ENCODE measurements at places on chromosomes 7 and 10.

DNA sequence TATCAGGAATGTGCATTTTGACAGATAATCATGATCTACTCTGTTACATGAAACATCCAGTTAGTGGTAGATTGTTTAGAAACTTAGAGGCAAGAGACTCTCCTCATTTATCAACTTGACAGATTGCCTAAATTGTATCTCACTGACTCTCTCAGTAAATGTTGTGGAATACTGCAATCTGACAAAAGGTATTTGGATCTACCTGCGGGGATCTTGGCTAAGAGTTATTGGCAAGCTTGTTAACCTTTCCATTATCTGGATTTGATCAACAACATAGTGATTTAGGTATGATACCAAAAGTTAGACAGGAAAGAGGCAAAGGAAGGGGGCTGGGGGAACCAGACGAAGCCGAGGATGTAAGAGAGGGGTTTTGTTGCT, 2.0 kb downstream of the VSTM2A start:
- no peak for DNase-seq

DNA sequence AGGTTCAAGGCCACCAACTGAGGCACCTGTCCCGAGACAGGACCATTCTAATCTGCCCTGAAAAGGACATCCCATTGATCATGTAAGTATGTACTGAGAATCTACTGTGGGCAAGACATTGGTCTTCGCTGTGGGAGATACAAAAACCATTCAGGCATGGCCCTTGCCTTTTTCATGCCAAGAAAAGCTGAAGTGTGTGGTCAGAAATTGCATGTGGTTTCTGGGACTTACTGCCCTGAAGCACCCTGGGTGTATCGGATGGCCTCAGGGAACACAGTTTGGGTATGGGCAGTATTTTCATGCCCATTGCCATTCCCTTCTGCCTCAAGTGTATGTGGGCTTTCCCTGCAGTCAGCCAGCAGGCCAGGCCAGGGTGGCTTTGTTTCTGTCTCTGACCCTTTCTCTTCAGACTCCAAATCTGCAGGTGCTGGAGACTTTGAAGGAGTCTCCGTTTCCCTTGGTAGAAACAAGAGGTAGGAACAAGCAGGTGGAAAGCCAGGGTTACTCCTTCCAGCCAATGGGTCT, 285.7 kb downstream of the ZEB1 start:
- no peak for DNase-seq

GRCh38 chr10:127836176-127836575, 56.6 kb downstream of the CLRN3 start:
- no peak for DNase-seq

- no peak for DNase-seq
These were observed 95.1 kb downstream of the RGS10 start for GRCh38 chr10:119447421-119447820.

DNA sequence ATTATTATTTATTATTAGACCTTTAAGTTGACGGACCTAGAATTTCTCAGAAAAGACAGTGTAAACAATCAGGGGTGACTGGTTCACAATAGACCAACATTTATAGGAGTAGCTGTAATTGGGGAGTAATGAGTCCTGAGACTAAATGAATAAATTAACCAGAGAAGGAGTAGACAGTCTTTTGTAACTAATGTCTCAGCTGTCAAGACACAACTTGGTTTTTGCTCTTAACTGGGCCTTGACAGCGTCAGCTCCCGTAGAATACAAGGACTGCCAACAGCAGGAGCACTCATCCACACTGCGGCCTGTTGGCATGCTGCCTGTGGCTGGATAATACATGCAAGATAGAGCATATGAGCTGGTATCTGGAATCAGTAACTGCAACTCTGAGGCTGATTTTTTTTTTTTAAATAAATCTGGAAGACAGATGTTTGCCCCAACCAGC, 123.9 kb downstream of the CACNA2D1 start:
- peak; percentile 92 for DNase-seq

GRCh38 chr7:83547526-83547925, 101.4 kb downstream of the SEMA3E start:
- DNase-seq = no peak

DNA sequence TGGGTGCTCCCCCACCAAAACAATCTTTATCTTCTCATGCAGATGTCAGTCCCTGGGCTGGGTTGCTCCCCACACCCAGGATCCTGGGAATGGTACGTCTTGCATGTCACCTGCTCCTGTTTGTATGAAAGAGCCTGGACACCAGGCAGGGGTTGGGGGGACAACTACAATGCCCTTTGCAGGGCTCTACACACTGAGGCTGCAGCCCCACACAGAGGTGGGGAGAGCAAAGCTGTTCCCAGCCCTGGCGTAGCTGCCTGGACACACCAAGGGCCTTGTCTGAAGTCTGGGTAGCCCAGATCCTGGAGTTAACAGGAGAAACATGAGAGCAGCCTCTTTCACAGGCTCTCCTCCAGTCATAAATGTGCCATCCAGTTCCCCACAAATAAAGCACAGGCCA, 61.2 kb upstream of the TMEM72 start:
- DNase-seq = no peak

DNA sequence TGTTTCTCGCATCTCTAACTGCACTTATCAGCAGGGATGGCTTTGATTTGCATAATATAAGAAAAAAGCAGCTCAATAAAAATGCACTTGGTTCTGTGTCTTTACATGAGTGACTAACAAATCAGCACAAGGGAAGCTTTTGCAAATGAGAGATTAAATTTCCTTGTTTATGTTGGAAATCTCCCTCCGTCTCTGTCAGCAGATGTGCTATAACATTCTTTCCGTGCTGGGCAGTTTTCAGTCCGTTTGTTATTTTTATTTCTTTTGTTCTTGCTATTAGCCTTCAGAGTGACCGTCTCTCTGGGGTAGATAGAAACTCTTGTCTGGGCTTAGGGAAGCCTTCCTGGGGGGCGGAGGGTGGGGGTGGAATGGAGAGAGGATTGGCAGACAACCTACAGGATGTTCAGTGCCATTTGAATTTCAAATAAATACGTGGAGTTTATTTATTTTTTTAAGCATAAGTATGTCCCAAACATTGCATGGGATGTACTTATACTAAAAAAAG, 96.0 kb downstream of the GATA3 start:
- DNase-seq = no peak

- no peak for DNase-seq
These were observed 102.0 kb downstream of the ADARB2 start for GRCh38 chr10:1635340-1635739.

DNA sequence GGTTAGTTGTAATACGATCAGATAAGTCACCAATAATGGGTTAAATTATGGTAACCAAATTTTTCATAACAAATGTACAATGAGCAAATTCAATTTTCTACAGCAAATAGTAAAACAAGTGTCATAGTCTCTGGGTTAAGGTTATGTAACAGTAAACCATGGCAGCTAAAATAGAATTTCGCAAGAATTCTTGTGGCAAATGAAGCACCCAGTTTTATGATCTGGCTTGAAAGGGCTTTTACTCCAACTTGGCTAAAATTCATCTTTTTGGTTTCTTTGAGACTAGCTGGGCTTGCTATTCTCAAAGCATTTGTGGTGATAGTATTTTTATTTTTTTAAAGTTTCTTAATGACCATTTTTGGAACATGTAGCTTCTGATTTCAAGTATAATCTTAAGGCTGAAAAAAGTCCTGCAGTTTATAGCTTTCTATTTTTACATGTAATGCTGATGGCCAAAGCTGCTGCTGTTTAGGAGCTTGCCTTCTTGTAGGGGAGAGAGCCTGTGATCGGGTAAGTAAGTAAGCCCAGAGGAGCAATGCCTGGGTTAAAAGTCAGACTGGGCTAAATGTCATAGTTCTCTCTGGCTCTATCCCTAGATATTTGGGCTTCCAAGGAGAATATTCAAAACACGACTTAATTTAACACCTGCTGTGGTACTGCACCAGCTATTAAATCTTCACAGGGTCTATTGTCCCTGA, 55.5 kb upstream of the SYPL1 start:
- DNase-seq = no peak

DNA sequence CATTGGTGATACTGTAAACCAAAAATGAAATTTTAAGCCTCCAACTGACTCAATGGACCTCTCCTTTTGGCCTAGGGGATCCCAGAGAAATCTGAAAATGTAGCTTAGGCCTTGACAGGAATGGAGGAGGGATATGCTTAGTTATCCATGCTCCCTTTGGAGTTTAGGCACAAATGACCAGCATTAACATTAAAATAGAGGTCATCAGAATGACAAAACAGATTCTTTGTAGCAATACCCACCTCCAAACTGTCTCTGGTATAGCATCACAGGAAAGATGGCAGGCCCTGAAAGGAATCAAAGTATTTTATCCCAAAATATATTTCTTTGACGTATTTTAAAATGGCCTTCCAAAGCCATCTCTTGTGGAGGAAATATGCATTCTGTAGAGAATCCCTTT, 39.1 kb upstream of the LRRN3 start:
- no peak for DNase-seq

GRCh38 chr7:28533731-28534531, 121.6 kb downstream of the CREB5 start:
- DNase-seq = peak; percentile 80

DNA sequence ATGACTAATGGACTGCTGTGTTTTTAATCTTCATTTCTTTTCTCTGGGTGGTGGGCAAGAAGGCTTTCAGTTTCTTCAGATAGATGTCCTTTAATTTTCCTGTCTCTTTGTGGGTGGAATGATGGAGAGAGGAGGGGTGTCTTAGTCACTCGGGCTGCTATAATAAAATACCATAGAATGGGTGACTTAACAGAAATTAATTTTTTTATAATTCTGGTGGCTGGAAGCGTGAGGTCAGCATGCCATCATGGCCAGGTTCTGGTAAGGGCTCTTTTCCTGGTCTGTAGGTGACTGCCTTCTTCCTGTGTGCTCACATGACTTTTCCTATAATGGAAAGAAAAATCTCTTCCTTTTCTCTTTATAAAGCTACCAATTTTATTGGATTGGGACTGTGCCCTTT, 6.3 kb downstream of the RSBN1L start:
- no peak for DNase-seq

DNA sequence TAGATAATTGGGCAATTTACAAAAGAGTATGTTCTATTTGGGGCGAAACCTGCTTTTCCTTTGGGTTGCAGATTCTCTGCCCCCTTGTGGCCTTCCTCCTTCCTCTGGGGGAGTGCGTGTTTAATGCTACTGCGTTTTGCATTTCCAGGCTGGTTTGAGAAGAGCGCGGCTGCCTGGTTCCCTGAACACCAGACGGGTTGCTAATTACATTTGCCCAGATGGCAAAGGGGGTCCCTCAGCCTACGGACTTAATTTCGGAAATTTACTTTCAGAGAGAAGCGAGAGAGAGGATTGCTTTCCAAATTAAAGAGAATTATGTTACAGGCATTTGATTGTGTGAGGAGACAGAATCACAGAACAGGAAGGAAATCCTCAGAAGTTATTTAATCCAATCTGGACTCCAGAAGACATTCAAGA, 91.9 kb upstream of the JAZF1 start:
- DNase-seq = peak; percentile 84

- DNase-seq = no peak
These were observed 96.8 kb downstream of the PPP1R3C start for GRCh38 chr10:91536111-91536510.

- no peak for DNase-seq
These were observed 158.8 kb upstream of the INHBA start for GRCh38 chr7:41861642-41862041.

GRCh38 chr7:128347647-128348097, 4.0 kb upstream of the RBM28 start:
- peak; percentile 72 for DNase-seq

DNA sequence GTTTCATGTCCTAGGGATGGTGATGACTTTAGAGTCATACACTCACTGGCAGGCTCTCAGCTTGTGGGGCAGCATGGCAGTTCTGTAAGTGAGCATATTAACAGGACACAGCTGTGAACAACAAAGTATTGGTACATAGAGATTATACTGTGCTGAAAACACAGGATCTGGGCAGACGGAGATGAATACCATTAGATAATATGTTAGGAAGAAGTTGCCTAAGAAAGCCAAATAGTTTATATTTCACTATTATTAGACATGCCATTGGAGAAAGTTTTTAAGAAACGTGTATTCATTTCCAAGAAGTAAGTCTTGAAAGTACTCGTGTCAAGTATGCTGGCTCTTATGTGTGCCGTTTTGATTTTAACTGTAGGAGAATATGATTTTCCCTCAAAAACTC, 274.5 kb downstream of the INHBA start:
- no peak for DNase-seq

DNA sequence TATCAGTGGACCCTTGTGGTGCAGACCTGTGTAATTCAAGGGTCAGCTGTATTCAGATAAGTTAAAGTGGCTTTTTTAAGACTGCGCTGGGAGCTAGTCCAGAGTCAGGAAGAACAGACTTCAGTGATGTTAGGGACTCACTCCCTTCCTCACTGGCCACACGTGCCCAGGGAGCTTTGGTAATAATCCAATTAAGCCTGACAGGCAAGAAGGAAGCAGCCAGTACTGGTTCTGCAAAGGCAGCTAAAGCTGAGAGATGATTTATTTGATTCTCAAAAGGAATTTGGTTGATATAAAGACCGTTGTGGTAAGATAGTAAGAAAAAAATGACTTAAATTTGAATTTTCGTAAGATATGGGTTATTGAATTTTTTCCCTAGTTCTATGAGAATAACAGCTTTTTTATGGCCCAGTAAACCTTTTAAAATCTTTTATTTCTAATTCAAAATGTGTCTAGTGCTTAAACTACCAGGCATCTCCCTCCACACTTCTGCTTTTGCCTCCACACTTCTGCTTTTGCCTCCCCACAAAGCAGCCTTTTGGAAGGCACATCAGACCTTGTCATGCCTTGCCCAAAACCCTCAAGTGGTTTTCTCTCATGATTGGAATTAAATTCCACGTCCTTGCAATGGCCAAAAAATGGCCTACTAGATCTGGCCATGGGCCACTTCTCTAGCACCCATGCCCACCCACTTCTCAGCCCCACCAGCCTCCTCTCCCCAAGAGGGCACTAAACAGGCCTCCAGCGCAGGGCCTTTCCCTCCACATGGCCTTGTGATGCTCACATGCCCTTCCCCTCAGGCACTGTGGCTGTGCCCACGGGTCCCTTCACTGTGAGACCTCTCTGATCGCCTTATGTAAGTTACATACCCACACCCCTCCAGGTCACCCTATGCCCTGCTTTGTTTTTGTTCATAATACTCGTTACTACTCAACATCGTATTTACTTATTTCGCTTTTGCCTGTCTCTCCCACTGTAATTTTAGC, 92.5 kb downstream of the POU6F2 start:
- no peak for DNase-seq

DNA sequence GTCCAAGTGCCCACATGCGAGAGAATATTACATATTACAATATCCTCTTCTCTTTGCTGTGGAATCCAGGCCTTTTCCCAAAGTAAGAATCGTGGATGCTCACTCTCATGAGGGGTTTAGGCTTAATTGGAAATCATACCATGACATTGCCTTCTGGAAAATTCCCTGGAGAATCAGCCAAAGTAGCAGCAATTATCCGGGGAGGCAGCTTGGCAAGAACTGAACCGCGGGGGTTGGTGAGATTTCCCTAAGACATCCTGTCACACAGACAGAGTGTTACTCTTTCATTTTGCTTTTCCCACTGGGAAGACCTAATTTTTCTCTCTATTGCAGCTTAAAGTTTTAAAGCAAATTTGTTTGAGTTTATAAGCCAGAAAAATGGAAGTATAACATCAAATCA, 463.6 kb upstream of the DPP6 start:
- DNase-seq = peak; percentile 23

GRCh38 chr10:93075369-93076221, 1.9 kb downstream of the CYP26A1 start:
- DNase-seq = no peak
